ENCODE measurements at places on chromosomes 1 and 21.

- peak; percentile 52 for DNase-seq
Observed at GRCh38 chr1:44609412-44609767, 64.9 kb downstream of the TMEM53 start.

DNA sequence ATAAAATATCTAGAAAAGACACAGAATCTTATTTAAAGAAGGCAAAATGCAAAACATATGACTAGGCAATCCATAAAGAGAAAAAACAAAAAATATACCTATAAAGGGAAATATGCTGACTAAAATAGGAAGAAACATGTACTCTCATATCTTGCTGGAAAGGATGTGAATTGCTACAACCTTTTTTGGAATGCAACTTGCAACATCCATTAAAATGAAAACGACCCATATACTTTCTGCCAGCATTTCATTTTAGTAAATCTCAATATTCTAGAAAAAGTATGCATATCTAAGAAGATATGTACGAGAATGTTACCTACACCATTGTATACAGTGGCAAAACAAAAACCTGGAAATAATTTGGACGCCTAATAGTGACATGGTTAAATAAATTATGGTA is 56.6 kb downstream of the EDEM3 start:
- no peak for DNase-seq

- DNase-seq: no peak
Observed at GRCh38 chr1:225878282-225878681, 3.9 kb downstream of the TMEM63A start.

DNA sequence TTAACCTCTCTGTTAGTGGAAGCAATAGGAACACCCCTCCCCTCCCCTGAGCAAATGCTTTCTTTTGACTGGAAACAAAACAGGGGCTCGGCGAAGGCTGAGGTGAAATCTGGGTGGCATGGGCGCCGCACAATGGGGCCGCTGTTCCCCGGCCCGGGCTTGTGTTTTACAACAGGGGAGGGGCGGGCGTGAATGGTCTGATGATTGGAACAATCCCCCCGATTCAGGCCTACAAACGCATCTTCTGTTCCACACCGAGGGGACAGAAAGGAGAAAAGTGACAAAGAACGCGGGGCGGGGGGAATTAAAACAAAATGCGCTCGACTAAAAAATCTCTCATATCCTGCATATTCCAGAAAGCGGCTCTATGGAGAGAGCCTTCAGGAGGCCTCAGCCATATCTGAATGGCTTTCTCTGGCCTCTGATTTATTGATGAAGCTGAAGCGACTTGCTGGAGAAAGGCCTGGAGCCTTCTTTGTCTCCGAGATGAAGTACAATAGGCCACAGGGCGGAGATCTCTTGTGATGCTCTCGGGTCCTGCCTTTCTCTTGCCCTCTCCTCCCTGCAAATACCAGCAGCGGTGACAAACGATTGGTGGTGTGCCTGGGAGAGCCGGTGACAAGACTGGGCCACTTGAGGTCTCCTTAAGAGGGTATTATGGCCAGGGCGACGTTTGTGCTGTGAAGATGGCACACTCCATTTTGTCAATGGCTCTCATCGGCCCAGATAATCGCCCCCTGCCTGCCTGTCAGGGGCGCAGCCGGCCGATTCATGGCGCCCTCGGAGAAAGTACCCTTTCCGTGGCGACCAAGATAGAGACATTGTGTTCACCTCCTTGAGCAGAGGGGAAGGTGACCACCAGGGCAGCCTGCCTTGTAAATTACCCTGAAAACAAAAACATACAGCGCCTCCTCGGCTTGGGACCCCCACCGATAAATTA is 47.1 kb upstream of the OLIG2 start:
- DNase-seq: no peak

DNA sequence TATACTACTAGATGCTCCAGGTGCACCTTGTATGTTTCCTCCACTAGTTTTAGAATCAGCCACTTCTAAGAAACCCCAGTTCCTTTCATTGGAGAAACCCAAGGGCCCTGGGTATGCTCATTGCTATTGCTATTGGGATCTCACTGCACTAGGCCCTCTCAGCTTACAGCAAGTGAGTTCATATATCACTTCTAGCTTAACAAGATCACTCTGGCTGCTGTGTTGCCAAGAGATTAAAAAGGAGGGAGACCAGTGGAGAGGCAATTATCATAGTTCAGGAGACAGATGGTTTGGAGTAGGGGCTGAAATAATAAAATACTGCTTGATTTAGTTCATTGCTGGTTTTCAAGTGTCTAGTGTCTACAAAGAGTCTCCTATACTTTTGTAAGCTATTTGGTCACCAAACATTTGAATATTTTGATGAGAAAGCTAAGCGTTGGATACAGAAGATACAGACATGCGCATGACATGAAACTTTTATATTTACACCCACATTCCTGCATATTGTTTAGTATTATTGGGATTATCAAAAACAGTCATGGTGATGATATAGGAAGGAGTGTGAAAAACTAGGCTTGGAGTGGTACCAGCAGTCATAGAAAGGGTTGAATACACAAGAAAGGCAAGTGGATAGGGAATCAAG is 671.9 kb downstream of the ADGRL2 start:
- DNase-seq: no peak

GRCh38 chr1:176187001-176187400 is 20.1 kb downstream of the COP1 start:
- DNase-seq: no peak

DNA sequence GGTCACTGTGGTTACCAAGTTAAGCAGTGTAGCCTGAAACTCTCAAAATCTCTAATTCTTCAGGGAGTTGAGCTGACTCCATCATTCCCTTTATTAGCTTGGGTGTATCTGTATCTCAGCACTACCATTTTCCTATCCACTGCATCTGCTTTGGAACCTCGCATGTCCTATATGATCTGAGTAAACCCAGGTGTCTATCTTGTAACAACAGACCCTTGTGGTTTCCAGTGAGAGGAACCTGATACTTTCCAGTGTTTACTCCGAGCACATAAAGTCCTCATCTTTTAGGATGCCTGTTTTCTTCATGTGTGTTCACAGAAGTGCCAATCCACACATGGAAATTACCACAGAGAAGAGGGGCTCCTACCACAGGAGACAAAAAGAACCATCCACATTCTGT is 650.4 kb downstream of the LMO4 start:
- no peak for DNase-seq

GRCh38 chr1:33009561-33009960 is 27.1 kb downstream of the AK2 start:
- DNase-seq: no peak

DNA sequence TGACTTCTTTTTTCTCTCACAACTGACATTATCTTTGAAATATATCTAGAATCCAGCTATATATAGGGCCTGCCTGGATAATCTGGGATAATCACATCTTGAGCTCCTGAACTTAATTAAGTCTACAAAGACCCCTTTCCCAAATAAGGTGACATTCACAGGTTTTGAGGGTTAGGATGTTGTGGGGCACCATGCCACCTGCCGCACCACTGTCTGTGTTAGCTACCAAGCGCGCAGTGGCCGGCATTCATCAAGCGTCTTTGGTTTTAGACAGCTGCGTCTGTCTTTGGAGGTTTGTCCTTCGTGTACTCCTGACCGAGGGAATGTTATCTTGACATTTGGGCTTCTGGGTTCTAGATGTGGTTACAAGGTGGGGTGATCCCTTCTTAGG is 7.5 kb downstream of the TRAPPC10 start:
- DNase-seq: no peak

GRCh38 chr21:45991606-45992300 is 10.2 kb downstream of the COL6A1 start:
- DNase-seq: no peak

GRCh38 chr1:111602974-111603373 is 16.6 kb upstream of the RAP1A start:
- DNase-seq: no peak

- DNase-seq: no peak
Observed at GRCh38 chr1:154568157-154568815, 708 bp downstream of the CHRNB2 start.

DNA sequence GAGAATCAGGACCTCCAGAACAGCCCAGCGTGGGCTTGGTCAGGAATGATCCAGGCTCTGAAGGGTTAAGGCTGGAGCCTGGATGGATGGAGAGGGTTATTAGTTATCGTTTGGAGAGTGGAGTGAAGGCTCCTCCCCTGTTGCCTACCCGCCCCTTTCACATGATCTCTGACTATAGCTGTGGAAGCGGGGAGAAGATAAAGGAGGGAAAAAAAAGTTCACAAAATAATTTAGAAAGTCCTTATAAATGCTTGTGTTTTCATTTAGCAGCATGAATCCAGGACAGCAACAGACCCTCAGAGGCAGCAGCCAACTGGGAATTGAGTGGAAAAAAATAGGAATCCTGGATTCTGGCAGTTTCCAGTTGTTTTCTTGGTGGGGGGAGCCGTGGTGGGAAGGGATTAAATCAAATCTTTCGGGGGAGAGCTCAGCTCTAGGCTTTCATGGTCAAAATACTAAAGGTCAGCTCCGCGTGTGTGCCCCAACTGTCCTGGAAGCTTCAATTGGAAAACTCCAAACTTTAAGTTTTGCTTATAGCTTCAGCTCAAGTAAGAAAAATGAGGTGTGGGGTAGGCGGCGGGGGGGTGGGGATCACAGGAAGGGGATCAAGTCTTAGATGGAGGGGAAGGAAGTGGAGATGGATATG is 595 bp upstream of the DDR2 start:
- DNase-seq: no peak

DNA sequence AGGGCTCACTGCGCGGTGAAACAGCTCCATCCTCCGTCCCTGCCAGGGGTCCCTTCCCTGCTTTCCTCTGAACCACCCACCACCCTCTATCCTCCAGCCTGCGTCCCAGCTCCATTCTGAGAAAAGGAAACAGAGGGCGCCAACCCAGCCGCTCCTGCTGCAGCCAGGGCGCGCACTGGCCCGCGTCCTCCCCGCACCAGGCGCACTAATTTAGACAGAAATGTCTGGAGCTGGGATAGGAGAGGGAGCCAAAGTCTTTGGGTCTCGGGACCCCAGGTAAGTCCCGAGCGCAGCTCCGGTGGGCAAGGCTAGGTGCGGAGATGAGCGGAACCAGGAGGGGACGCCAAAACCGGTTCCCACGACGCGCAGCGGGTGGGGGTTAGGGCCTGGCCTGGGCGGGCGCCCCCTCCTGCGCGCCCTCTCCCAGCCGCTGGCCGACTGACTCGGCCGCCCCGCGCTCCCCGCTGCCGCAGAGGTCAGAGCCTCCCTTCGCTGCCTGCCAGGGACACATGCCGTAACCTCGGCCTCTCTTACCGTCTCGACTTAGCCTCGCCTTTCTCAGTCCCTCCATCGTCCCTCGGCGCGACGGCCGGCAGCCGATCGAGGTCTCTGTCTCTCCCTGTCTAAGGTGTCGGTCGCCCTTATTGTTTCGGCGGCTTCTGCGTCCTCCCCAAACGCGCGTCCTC is 2.0 kb downstream of the CAMK2N1 start:
- DNase-seq: peak; percentile 19

GRCh38 chr1:213934649-213935048 is 53.1 kb upstream of the PROX1 start:
- DNase-seq: peak; percentile 88

DNA sequence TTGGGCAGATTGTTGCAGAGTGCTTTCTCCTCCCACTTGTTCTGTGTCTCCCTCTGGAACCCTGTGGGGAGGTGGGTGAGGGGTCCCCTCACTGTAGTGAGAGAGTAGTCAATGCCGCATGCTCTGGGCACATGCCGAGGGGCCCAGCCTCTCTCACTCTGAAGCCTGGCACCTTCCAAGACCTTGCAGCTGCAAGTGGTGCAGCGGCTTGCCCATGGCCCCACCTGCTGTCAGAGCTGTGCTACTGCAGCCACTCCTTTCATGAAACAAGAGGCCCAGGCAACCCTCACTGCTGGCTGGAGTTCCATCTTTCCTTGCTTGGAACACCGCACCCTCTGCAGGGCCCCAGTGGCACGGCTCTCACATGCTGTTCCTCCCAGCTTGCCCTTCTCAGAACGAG is 58.4 kb upstream of the COL6A1 start:
- peak; percentile 12 for DNase-seq

DNA sequence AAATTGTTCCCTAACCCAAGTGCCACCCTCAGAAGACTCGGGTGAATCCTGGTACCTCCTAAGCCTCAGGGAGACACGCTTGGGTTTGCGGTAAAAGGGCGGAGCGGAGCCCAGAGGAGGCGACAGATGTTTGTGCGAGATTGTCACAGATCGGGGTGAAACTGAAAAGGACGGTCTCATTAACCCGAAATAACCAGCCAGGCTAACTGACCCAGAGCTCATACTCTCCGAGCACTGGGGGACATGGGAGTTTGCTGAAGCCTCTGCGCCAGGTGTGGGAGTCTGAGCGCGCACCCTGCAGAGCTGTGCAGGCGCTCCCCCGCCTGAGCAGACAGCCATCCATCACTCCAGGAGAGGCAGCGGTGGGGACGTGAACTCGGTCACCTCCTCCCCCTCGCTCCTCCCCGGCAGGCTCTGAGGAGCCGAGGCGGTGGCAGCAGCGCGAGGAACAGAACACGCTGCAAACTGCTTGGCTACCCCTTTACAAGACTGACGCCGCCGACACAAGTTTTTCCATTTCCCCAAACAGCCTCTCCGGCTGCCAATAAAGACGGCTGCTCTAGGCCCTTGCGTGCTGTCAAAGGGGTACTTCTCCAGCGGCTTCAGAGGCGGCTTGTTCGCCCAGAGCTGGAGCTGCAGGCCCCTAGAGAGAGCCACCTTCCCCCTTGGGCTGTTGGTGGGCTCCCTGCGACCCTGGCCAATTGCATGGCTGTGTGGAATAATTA is 43.5 kb downstream of the RRAGC start:
- DNase-seq: peak; percentile 27

- DNase-seq: peak; percentile 89
Observed at GRCh38 chr1:48039088-48040054, 42.2 kb upstream of the TRABD2B start.

DNA sequence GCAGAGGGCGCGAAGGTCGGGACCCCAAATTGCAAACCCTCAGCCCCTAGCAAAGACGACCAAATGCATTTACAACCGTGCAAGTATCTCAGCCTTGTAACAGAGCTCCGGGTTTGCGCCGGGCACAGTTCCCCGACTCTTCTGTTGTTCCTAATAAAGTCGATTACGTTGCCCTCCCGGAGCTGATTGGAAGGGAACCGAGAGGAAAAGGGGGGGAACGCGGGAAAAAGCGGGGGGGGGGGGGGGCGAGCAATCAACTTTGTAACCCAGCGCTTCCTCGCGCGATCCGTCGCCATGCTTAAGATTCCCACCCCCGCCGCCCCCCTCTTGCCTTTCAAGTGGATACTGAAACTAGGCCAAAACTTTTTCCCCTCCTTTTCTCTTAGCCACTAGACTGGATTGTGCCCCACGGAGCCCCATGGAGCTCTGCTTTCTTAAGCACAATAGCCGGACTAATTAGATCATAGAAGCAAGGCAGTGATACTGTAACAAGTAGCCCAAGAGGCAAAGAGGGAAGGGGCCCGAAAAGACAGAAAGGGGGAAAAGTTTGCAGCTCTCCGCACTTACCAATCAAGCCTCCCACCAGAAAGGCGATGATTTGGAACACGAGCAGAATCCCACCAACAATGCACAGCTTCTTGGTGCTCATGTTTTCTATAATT is 565 bp downstream of the WLS start:
- DNase-seq: peak; percentile 34

- DNase-seq: no peak
Observed at GRCh38 chr1:182141040-182141439, 79.5 kb upstream of the ZNF648 start.

Data from kidney glomerular epithelial cell (primary cell).